ENCODE measurements at places on chromosomes 6 and 20. TPM values are rescaled to one million over a fixed set of nuclear protein-coding genes. Genes with fewer than 3 reads are reported as not detected.

The GJA10 gene
- total RNA-seq = not detected

The HMGCLL1 gene
- total RNA-seq = 1.3 TPM

The GSTA3 gene
- not detected for total RNA-seq

The FAM110A gene
- 3.9 TPM for total RNA-seq

The FAM83C gene
- total RNA-seq = not detected

The TGM3 gene
- under 0.01 TPM for total RNA-seq

The RIMS4 gene
- 0.17 TPM for total RNA-seq

The BANF2 gene
- total RNA-seq = not detected

The PLG gene
- not detected for total RNA-seq

The FOXS1 gene
- total RNA-seq = not detected

The RAE1 gene
- 30.9 TPM for total RNA-seq

The PACSIN1 gene
- 0.15 TPM for total RNA-seq

The SSTR4 gene
- total RNA-seq = not detected

The OR2H2 gene
- total RNA-seq = not detected

The SPATS1 gene
- total RNA-seq = not detected

The MRPL14 gene
- 57.6 TPM for total RNA-seq

The KHDC1L gene
- total RNA-seq = not detected

The TMEM200A gene
- total RNA-seq = 44.5 TPM

The OR12D3 gene
- not detected for total RNA-seq

The MRPL18 gene
- total RNA-seq = 107 TPM

The SLC32A1 gene
- total RNA-seq = not detected

The TMEM170B gene
- total RNA-seq = 0.87 TPM

The FGD2 gene
- not detected for total RNA-seq

The TNF gene
- not detected for total RNA-seq

The GPX5 gene
- not detected for total RNA-seq

The CST7 gene
- not detected for total RNA-seq

The TRIM40 gene
- total RNA-seq = not detected

The WASF1 gene
- 17.3 TPM for total RNA-seq

The TNXB gene
- total RNA-seq = 7.7 TPM

All from smooth muscle cell of trachea (primary cell).